ENCODE measurements at places on chromosomes 12 and 14.

GRCh38 chr12:114921781-114922180 is 237.8 kb upstream of the TBX3 start:
- DNase-seq, result no peak

GRCh38 chr12:53500142-53500775 is 824 bp upstream of the TARBP2 start:
- DNase-seq, result peak; percentile 93

- no peak for DNase-seq
These were observed 58.9 kb downstream of the ACSM4 start for GRCh38 chr12:7362734-7363133.

GRCh38 chr12:5442251-5443006 is 10.5 kb downstream of the NTF3 start:
- DNase-seq, result peak; percentile 47

GRCh38 chr12:85357609-85358008 is 77.6 kb downstream of the ALX1 start:
- DNase-seq, result no peak

- peak; percentile 22 for DNase-seq
These were observed 28.6 kb downstream of the PYM1 start for GRCh38 chr12:55899082-55899481.

GRCh38 chr12:82912406-82912805 is 225.7 kb downstream of the TMTC2 start:
- no peak for DNase-seq

- peak; percentile 60 for DNase-seq
These were observed 60.4 kb downstream of the TTC9 start for GRCh38 chr14:70702161-70702560.

- no peak for DNase-seq
These were observed 22.1 kb upstream of the CEP83 start for GRCh38 chr12:94481734-94482133.

- DNase-seq, result no peak
These were observed 41.8 kb downstream of the EML5 start for GRCh38 chr14:88750945-88751344.

DNA sequence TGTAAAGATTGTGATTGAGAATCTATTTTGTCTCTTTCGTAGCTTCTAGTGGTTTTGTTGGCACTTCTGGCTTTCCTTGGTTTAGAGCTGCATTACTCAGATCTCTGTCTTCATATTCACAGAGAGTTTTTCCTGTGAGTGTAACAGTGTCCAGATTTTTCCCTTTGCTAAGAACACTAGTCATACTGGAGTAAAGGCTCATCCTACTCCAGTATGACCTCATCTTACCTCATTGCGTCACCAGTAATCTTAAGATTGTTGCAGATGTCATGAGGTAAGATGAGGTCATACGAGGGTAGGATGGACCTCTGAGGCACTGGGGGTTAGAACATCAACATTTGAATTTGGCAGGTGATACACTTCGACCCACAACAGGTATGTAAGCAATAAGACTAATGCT is 461.2 kb downstream of the FLRT2 start:
- DNase-seq, result peak; percentile 40

GRCh38 chr12:28771968-28772367 is 377.1 kb upstream of the FAR2 start:
- DNase-seq, result no peak

GRCh38 chr12:2680676-2681039 is 114.1 kb upstream of the FKBP4 start:
- DNase-seq, result no peak

DNA sequence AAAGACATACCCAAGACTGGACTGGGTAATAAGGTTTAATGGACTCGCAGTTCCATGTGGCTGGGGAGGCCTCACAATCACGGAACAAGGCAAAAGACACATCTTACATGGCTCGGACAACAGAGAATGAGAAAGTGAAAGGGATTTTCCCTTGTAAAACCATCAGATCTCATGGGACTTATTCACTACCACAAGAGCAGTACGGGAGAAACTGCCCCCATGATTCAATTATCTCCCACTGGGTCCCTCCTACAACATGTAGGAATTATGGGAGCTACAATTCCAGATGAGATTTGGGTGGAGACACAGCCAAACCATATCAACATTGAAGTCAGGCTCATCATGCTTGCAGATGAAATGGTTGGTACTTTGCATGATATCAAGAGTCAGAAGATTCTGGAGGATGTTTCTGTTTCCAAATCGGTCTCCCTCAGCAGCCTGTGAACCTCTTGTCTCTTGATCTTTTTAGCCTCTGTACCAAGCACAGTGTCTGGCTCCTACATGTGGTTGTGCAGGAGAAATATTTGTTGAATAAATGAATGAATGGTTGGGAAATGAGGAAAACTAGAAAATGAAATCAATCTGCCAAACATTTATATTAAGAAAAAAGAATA is 98.6 kb downstream of the VRK1 start:
- no peak for DNase-seq

- DNase-seq, result peak; percentile 93
These were observed 97.2 kb downstream of the LGMN start for GRCh38 chr14:92651106-92651757.
